ENCODE measurements at places on chromosomes 1 and 21. TPM values are rescaled to one million over a fixed set of nuclear protein-coding genes. Genes with fewer than 3 reads are reported as not detected.

- H3K4me3 ChIP-seq = peak overlapping the region; percentile 57
- H3K4me1 ChIP-seq = peaks cover 21% of the 10 kb centered on the region
- H3K27me3 ChIP-seq = no peaks in the 10 kb centered on the region
- peak overlapping the region; percentile 16 for H3K27ac ChIP-seq
- peaks cover 21% of the 10 kb centered on the region for H3K36me3 ChIP-seq
- DNase-seq = no peak
These were observed 2.4 kb downstream of the ATP8B2 start for GRCh38 chr1:154327466-154328317.

GRCh38 chr1:177556163-177556562 lies 385.4 kb downstream of the BRINP2 start:
- no peak overlapping the region for H3K27ac ChIP-seq
- no peaks in the 10 kb centered on the region for H3K27me3 ChIP-seq
- no peaks in the 10 kb centered on the region for H3K36me3 ChIP-seq
- H3K4me1 ChIP-seq = no peaks in the 10 kb centered on the region

- no peaks in the 10 kb centered on the region for H3K27me3 ChIP-seq
- no peaks in the 10 kb centered on the region for H3K4me1 ChIP-seq
- H3K27ac ChIP-seq = no peak overlapping the region
- H3K36me3 ChIP-seq = peaks cover 15% of the 10 kb centered on the region
- no peak overlapping the region for H3K4me3 ChIP-seq
These were observed 43.5 kb downstream of the PROX1 start for GRCh38 chr1:214031267-214031650.

DNA sequence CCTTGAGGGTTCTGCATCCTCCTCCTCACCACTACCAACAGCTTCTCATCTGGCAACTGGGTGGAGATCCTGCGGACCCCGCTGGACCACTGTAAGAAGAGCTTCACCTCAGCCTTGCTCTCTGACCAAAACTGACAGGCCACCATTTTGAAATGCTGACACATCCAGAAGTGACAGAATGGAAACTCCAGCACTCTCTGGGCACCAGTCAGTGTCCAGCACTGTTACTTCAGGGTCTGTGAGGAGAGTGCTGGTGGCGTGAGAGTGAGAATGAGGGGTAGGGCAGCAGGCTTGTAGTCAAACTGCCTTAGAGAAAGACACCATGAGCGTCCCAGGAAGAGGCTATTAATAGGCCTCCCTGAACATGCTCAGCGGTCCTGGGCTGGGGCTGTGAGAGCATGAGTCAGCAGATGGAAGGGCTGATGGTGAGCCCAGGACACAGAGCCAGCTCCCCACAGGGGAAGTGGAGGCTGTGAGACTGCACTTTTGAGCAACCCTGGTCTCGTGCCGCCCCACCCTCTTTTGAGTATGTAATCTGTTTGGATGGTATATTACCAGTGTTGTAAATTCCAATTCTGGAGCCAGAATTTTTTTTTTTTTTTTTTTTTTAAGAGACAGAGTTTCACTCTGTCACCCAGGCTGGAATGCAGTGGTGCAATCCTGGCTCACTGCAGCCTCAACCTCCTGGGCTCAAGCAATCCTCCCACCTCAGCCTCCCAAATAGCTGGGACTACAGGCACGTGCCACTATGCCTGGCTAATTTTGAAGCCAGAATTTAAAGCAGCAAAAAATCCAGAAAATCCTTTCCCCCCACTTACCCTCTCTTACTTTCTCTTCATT lies 34.4 kb upstream of the SLC30A1 start:
- H3K27me3 ChIP-seq = no peaks in the 10 kb centered on the region
- no peaks in the 10 kb centered on the region for H3K36me3 ChIP-seq
- DNase-seq = no peak
- no peak overlapping the region for H3K4me3 ChIP-seq
- H3K4me1 ChIP-seq = no peaks in the 10 kb centered on the region

DNA sequence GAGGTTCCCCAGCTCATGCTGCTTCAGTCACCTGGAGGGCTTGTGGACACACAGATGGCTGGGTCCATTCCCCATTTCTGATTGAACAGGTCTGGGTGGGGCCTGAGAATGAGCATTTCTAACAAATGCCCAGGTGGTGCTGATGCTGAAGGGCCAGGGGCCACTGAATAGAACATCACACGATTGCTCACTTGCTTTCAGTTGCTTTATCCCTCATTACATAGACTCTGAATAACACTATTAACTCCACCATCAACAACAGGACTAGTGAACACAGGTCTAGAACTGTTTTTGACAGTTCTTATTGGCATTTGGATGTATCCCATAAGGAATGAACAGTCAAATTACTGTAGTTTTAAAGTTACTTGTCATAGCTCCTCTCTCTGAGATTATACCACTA lies 12.1 kb downstream of the TRAPPC10 start:
- no peak overlapping the region for H3K4me3 ChIP-seq
- H3K4me1 ChIP-seq = peaks cover 10% of the 10 kb centered on the region
- no peaks in the 10 kb centered on the region for H3K36me3 ChIP-seq
- no peaks in the 10 kb centered on the region for H3K27me3 ChIP-seq

- H3K4me3 ChIP-seq = no peak overlapping the region
- no peak for DNase-seq
- H3K36me3 ChIP-seq = no peaks in the 10 kb centered on the region
- H3K27me3 ChIP-seq = peaks cover 5% of the 10 kb centered on the region
These were observed 1.8 kb downstream of the HPCA start for GRCh38 chr1:32888134-32888533.

DNA sequence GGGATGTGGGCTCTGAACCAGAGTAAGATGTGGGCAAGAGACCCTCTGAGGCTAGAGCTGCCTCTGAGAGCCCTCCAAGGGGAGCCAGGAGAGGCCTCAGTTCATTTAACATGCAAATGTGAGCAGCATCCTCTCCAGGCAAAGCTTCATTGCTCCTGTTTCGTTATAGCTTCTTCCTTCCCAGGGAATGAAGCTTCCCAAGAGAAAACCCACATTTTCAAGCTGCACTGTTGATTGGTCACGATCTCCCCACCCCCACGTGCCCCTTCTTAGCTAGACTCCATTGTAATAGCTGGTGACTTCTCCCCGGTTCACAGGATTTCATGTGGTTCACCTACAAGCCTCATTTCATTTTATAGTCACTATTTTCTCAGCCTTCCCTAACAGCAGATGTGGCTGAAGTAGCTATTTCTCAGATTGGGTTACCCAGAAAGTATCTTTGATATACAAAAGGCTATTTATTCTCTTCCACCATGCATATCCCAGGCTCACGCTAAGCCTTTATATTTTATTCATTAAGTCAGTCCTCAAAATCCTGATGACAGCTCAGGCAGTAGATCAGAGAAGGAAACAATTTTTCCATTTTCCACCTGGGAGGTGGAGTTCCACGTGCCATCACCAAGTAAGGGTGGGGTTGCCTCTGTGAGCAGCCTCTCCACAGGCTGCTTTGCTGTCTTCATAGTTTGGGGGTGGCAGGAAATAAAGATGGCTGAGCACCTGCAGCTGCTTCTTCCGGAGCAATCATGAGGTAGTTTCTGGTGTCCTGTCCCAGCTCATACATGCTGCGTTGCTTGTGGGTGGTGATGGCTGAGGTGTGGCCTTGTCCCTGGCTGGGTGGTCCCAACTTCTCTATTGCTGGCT lies 178.3 kb upstream of the RAB4A start:
- H3K4me3 ChIP-seq = no peak overlapping the region
- H3K36me3 ChIP-seq = no peaks in the 10 kb centered on the region
- no peaks in the 10 kb centered on the region for H3K27me3 ChIP-seq
- H3K4me1 ChIP-seq = peaks cover 6% of the 10 kb centered on the region

DNA sequence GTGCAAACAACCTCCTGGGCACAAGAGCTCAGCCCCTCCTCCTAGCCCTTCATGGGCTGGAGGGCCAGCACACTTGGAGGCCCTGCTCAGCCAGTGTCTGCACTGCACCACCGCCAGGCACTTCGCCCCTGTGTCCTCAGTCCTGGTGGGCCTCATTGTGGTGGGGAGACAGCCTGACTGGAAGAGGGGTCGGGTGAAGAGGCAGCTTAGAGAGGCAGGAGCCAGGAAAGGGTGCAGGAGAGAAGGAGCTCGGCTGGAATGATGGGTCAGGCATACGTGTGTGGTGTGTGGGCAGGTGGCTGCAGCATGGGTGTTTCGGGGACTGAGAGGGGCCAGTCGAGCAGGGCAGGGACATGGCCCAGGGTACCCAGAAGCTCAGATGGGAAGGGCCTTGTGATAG lies 4.1 kb downstream of the WNT3A start:
- no peak overlapping the region for H3K27ac ChIP-seq
- no peaks in the 10 kb centered on the region for H3K36me3 ChIP-seq
- no peak overlapping the region for H3K4me3 ChIP-seq
- peaks cover 31% of the 10 kb centered on the region for H3K27me3 ChIP-seq

- no peaks in the 10 kb centered on the region for H3K4me1 ChIP-seq
- no peak overlapping the region for H3K4me3 ChIP-seq
- DNase-seq = no peak
- H3K27me3 ChIP-seq = no peaks in the 10 kb centered on the region
- no peak overlapping the region for H3K27ac ChIP-seq
- no peaks in the 10 kb centered on the region for H3K36me3 ChIP-seq
These were observed 60.9 kb downstream of the FGGY start for GRCh38 chr1:59357645-59358320.

DNA sequence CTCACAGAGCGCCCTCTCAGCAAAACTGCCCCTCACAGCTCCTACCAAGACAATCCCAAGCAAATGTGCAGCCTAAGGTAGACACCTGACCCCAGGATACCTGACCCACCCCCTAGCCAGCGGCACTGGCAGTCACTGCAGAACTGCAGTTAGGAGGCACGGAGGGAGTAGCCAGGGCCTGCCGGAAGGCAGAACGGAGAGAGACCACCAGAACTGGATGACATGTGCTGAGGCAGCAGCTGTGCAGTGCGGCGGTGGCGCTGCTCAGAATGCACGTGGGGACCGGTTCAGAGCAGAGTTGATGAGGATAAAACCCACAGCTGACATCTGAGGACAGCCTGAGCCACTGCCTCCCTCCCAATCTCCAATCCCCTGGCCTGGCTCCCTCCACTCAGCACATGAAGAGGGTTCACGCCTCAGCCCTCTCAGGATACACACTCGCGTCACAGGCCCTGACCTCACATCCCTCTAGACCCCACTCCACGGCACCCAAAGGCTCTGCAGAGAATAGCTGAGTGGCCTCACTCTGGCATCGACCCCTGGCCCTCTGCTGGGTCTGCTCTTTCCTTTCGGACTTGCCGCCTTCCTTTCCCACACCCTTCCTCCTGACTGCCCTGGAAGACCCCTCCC lies 29.6 kb downstream of the UBE2G2 start:
- peaks cover 4% of the 10 kb centered on the region for H3K4me1 ChIP-seq
- no peak overlapping the region for H3K4me3 ChIP-seq
- no peaks in the 10 kb centered on the region for H3K27me3 ChIP-seq

GRCh38 chr1:54564312-54565112 lies 16.5 kb downstream of the ACOT11 start:
- no peaks in the 10 kb centered on the region for H3K27me3 ChIP-seq
- H3K36me3 ChIP-seq = no peaks in the 10 kb centered on the region
- DNase-seq = no peak

DNA sequence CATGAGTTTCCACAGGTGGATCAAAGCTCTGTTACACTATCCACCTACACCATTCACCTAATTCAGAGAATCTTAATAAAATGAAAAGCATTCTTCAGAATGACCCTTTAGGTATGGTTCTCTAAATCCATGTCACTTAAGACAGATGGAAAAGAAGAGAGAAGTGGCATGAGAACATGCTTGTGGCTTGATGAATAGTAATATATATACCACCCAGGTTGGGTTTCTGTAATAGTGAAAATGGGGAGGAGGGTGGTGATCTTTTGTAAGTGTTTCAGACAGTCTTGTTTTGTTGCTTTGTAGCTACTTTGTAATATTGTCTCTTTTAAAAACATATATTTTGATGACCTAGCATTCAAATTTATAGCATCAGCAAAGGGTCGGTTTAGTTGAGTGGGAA lies 469.8 kb downstream of the USP25 start:
- no peaks in the 10 kb centered on the region for H3K4me1 ChIP-seq
- DNase-seq = no peak
- H3K27ac ChIP-seq = no peak overlapping the region
- H3K4me3 ChIP-seq = no peak overlapping the region
- no peaks in the 10 kb centered on the region for H3K27me3 ChIP-seq

DNA sequence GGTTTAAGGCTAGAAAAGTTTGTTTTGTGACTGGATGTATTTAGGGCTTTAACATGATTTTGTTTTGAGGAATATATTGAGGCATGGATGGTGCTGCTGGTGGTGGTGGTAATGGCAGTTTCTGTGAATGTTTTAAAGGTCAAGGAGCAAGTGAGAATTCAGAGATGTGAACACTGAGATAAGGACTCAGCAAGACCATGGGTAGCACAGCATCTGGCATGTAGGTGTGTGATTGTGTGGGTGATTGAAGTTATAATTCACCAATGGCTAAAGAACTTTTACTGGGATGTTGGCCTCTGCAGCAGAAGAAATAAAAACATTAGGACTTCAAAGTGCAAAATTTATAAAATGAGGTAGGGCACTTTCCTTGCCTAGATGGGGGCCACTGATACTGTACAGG lies 65.9 kb downstream of the MACF1 start:
- DNase-seq = no peak
- H3K36me3 ChIP-seq = peaks cover 17% of the 10 kb centered on the region
- H3K4me1 ChIP-seq = peaks cover 10% of the 10 kb centered on the region
- no peak overlapping the region for H3K4me3 ChIP-seq
- no peak overlapping the region for H3K27ac ChIP-seq

- no peaks in the 10 kb centered on the region for H3K36me3 ChIP-seq
- no peak overlapping the region for H3K27ac ChIP-seq
- H3K4me3 ChIP-seq = no peak overlapping the region
- H3K4me1 ChIP-seq = no peaks in the 10 kb centered on the region
- peak; percentile 58 for DNase-seq
These were observed 3.8 kb downstream of the GFI1 start for GRCh38 chr1:92482665-92483609.

DNA sequence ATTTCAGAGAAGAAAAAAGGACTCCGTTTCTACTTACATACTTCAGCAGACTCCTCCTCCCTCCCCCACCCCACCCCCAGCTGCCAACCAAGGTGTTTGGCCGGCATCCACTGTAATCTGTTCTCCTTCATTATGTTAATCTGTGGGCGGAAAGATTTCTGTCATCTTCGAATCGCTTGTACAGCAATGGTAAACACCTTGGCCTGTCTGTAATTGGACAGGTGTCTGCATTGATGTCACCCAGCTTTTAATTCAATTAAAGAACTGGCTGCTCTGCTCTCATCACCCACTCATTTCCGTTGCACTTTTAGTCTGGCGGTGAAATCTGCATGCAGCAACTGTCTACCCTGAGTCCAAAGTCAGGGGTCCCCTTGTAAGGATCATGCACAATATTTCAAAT lies 368.6 kb downstream of the USH2A start:
- H3K27me3 ChIP-seq = no peaks in the 10 kb centered on the region
- no peak overlapping the region for H3K27ac ChIP-seq
- no peak overlapping the region for H3K4me3 ChIP-seq

GRCh38 chr21:44271558-44272283 lies 10.0 kb upstream of the DNMT3L start:
- H3K27ac ChIP-seq = no peak overlapping the region
- H3K4me3 ChIP-seq = no peak overlapping the region
- no peaks in the 10 kb centered on the region for H3K36me3 ChIP-seq
- no peak for DNase-seq
- H3K27me3 ChIP-seq = 0 out of 2 replicates have a peak, but pooled peaks cover 5% of the 10 kb centered on the region
- H3K4me1 ChIP-seq = no peaks in the 10 kb centered on the region

GRCh38 chr1:65371544-65371943 lies 48.9 kb upstream of the LEPR start:
- no peaks in the 10 kb centered on the region for H3K27me3 ChIP-seq
- H3K36me3 ChIP-seq = peaks cover 5% of the 10 kb centered on the region
- DNase-seq = no peak
- no peak overlapping the region for H3K4me3 ChIP-seq

The SH2D2A gene
- not detected for polyA plus RNA-seq

The APCS gene
- polyA plus RNA-seq = not detected

The CACNA1E gene
- polyA plus RNA-seq = not detected

The C1QTNF12 gene
- polyA plus RNA-seq = not detected

The IFI44L gene
- polyA plus RNA-seq = 1.1 TPM

The DVL1 gene
- 32.0 TPM for polyA plus RNA-seq

The BATF3 gene
- 0.76 TPM for polyA plus RNA-seq

The PDE4B gene
- 3.0 TPM for polyA plus RNA-seq

The TAL1 gene
- polyA plus RNA-seq = not detected
